Non-pigmented ciliary epithelial cell (primary cell): ENCODE measurements at places on chromosomes 6 and 20.

- DNase-seq = no peak
Observed at GRCh38 chr20:41155261-41155660, 17.9 kb downstream of the PLCG1 start.

- DNase-seq = no peak
Observed at GRCh38 chr6:170132011-170132521, 158.8 kb downstream of the DLL1 start.

- no peak for DNase-seq
Observed at GRCh38 chr20:53752583-53752970, 158.9 kb upstream of the ZNF217 start.

GRCh38 chr20:1854246-1854645 is 41.0 kb upstream of the SIRPA start:
- DNase-seq = no peak

DNA sequence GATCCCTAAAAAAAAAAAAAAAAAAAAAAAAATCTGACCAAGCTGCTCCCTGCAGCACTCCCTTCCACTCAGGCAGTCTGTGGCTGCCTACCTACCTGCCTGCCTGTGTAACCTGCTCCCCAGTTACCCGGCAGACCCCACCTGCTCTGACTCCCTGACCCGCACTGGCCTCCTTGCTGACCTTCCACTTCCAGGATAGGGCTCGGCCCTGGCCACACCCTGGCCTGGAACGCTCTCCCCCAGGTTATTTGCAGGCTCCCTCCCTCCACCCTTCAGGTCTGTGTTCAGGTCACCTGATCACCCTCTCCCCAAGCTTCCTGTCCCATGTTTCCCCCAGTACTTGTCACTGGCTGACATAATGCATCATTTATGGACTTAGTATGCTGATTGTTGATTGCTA is 134.3 kb downstream of the SLC23A2 start:
- no peak for DNase-seq

GRCh38 chr20:59939052-59939878 is 840 bp downstream of the PPP1R3D start:
- DNase-seq = no peak

GRCh38 chr20:59564171-59564570 is 40.2 kb upstream of the PHACTR3 start:
- DNase-seq = no peak

- DNase-seq = no peak
Observed at GRCh38 chr6:84728602-84729001, 35.8 kb downstream of the TBX18 start.

- DNase-seq = no peak
Observed at GRCh38 chr6:168093634-168094033, 14.6 kb upstream of the FRMD1 start.
